ENCODE measurements at places on chromosomes 4 and X.

GRCh38 chr4:121675715-121676114, 21.1 kb downstream of the ANXA5 start:
- DNase-seq = no peak

GRCh38 chr4:141713185-141713584, 76.8 kb downstream of the IL15 start:
- DNase-seq = no peak

GRCh38 chr4:123380728-123381716, 15.6 kb upstream of the SPRY1 start:
- no peak for DNase-seq

GRCh38 chr4:37985730-37986275, 25.6 kb downstream of the PTTG2 start:
- DNase-seq = no peak

- no peak for DNase-seq
Measured at GRCh38 chrX:98071331-98071730, 1187.6 kb downstream of the RPA4 start.

- DNase-seq = no peak
Measured at GRCh38 chr4:73875401-73875800, 6.2 kb downstream of the CXCL1 start.

GRCh38 chr4:40586729-40587128, 42.9 kb downstream of the RBM47 start:
- no peak for DNase-seq

DNA sequence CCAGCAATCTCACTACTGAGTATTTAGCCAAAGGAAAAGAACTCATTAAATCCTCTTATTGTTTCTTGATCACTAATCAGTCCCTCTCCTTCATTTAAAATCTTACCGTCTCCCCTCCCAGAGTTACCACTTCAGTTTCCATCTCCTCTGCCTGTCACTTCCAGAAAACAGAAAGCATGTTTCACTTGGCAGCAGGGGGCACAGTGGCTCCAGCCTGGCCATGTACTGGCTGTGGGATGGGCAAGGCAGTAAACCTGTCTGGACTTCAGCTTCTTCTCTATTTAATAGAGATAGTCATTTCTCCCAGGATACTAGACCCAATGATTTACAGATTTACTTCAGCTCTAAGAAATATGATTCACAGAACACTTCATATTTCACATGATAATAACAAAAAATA, 63.2 kb downstream of the CD40LG start:
- DNase-seq = no peak

- no peak for DNase-seq
Measured at GRCh38 chr4:130808492-130808891, 1712.5 kb downstream of the C4orf33 start.
